ENCODE measurements at places on chromosomes 7 and 10. TPM values are rescaled to one million over a fixed set of nuclear protein-coding genes. Genes with fewer than 3 reads are reported as not detected.

- DNase-seq = no peak
Measured at GRCh38 chr10:50360077-50360850, 108.9 kb upstream of the ASAH2 start.

- DNase-seq = peak; percentile 39
Measured at GRCh38 chr7:93374345-93374940, 142.3 kb downstream of the VPS50 start.

DNA sequence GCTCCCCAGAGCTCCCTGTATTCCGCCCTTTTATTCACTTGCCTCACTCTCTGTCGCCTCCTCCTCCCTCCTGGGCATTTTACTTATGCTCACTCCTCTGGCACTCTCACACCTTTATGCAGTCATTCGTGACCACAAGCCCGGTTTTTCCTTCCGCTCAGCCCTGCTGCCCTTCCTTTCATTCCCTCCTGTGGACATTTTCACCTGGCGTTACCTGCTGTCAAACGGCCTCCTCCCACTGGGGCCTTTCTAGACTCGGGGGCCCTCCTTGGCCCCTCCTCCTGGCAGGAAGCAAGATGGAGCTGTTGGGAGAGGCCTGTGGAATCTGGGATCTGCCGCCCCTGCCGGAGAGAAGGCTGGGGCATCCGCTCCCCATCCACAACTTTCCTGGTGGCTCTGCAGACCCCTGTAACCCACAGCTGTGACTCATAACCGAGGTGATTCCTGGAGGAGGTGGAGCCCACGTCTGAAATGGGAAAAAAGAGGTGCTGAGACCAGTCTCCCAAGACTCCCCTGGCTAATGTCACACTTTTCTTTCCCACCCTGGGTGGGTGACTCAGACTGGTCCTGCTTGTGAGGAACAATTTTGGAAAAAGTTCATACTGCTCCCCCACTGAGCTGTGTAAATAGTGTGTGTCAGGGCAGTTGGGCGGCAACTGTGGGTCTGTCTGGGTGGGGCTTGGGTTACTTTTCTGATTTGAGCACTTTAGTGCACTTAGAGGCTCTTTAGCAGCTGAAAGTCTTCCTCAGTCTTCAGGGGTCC, 1.2 kb downstream of the VCL start:
- DNase-seq = peak; percentile 88

DNA sequence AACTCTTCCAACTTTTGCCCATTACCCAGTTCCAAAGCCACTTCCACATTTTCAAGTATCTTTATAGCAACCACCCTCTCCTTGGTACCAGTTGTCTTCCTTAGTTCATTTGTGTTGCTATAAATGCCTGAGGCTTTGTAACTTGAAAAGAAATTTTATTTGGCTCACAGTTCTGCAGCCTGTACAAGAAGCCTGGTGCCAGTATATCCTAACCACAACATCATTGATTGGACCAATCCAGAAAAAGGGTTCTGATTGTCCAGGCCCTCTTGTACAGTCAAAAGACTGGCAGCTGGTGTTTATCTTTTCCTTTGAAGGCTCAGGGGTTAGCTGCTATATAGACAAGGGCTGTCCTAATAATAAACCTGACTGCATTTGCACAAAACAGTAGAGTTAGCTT, 21.1 kb upstream of the ABCC2 start:
- DNase-seq = no peak

GRCh38 chr10:44242091-44242490, 142.8 kb downstream of the CXCL12 start:
- DNase-seq = no peak

GRCh38 chr7:132558815-132559214, 17.5 kb downstream of the PLXNA4 start:
- peak; percentile 48 for DNase-seq

- DNase-seq = no peak
Measured at GRCh38 chr10:92291616-92291865, 574 bp downstream of the MARCHF5 start.

DNA sequence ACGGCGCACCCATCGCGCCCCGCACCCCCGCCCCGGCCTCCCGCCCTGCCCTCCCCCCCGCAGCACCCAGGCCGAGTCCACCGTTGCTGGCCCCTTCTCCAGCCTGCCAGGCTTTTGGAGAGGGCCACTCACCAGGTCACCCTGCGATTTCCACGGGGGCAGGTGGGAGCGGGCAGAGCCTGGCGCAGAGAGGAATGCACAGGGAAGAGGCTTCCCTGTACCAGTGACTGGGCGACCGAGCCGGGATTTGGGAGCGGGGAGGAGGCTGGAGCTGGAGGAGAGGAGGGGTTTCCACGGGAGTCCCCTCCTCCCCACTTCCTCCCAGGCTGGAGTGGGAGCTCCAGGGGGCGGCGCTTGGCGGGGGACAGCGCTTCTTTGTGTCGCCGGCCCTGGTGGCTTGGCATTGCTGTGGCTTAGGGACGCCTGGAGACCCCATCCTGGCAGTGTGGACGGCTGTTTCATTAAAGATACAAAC, 19.3 kb downstream of the TCAF1 start:
- peak; percentile 74 for DNase-seq

DNA sequence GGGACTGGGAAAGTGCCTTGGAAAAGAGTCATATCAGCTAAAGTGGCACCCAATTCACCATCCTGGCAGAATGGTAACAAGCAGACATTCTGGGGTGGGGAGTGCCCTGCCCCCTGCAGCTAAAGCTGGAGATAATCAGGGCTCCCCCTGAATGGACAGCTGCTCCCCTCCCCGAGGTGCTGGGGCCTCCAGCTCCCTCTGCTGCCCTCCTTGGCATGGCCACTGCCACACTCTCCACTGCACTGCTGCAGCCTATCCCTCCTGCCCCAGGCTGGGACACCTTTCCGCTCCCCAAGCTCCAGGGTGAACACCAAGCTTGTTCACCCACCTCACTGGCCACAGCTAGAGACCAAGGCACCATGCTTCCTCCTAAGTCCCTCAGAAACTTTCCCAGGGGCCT, 9.8 kb upstream of the PARD3 start:
- DNase-seq = peak; percentile 35

GRCh38 chr10:17094844-17095243, 34.8 kb downstream of the CUBN start:
- DNase-seq = no peak

DNA sequence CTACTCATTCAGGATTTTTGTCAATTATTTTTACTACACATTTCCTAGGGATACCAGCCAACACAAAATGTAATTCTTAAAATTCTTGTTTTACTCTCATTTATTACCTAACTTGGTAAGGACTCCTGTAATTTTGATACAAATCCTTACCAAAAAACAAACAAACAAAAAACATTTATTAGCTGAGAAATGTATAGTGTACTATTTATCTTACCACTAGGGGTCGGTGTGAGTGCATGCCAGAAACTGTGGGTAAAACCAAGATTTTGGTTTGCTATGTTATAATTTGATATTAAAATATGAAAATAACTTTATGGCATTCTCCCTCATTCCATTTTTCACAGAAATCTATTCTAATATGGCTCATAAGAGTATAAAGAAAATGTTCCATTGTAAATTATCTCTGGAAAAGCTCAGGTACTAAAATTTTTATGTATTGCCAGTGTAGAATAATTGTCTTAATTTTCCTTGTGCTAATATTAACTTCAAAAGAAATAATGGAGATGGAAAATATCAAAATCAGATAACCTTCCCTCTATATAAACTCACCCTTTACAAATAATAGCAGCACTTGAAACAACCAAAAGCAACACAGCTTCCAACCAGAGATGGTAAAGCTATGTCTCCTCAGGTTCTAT, 290.8 kb upstream of the PCDH15 start:
- DNase-seq = no peak

DNA sequence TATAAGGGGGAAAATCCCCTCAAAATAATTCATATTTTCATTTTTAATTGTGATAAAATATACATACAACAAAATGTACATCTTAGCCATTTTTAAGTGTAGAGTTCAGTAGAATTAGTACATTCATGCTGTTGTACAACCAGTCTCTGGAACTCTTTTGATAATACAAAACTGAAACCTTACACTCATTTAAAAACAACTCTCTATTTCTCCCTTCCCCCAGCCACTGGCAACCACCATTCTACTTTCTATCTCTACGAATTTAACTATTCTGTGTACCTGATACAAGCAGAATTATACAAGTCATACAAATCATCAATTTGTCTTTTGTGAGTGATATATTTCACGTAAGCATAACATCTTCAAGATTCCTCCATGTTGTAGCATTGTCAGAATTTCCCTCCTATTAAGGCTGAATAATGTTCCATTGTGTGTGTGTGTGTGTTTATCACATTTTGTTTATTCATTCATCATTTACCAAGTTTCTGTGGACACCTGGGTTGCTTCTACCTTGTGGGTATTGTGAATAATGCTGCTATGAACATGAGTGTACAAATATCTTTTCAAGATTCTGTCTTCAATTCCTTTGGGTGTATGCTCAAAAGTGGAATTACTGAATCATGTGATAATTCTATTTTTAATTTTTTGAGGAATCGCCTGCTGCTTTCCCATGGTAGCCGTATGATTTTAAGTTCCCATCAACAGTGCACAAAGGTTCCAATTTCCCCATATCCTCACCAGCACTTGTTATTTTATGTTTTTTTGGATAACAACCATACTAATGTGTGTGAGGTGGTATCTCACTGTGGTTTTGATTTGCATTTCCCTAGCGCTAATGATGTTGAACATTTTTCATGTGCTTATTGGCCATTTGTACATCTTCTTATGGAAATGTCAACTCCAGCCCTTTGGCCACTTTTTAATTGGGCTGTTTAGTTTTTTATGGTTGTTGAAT, 4.7 kb upstream of the EBLN1 start:
- no peak for DNase-seq

GRCh38 chr7:76252021-76252420, 50.3 kb downstream of the SRRM3 start:
- DNase-seq = no peak

- DNase-seq = peak; percentile 75
Measured at GRCh38 chr10:79127151-79127961, 58.6 kb downstream of the ZMIZ1 start.

DNA sequence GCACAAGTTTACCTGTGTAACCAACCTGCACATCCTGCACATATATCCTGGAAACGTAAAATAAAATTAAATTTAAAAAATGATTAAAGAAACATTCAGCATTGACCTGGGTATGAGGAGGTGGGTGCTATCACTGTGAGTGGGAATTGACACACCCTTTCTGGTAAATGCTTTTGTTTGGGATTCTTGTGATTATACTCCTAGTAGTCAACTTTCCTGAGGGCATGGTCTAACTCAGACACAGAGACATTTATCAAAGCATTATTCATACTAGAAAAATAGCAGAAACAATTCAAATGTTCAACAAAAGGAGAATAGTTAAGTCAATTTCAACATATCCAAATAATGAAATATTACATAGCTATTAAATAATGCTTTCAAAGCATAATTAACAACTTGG, 44.2 kb downstream of the CNNM2 start:
- DNase-seq = no peak

- DNase-seq = no peak
Measured at GRCh38 chr7:74057216-74057925, 26.2 kb upstream of the LIMK1 start.

- peak; percentile 72 for DNase-seq
Measured at GRCh38 chr10:60611291-60611747, 167.0 kb upstream of the CDK1 start.

The MKLN1 gene
- total RNA-seq = 32.0 TPM

The MYL10 gene
- not detected for total RNA-seq

The CHN2 gene
- total RNA-seq = 0.20 TPM

The UNCX gene
- not detected for total RNA-seq

The FEZF1 gene
- total RNA-seq = not detected

The MKI67 gene
- total RNA-seq = 41.8 TPM

The DNAH11 gene
- total RNA-seq = 10.0 TPM

The PHKG1 gene
- 0.39 TPM for total RNA-seq

The TUBAL3 gene
- total RNA-seq = 1.4 TPM

The PDK4 gene
- 2.3 TPM for total RNA-seq

The COPG2 gene
- 39.3 TPM for total RNA-seq

The MRPS17 gene
- 29.9 TPM for total RNA-seq

The ZYX gene
- 35.9 TPM for total RNA-seq

Data from RPMI7951 (cell line).